ENCODE measurements at places on chromosomes 2 and 18.

GRCh38 chr2:113720167-113720566 lies 36.3 kb downstream of the SLC35F5 start:
- DNase-seq: no peak

- DNase-seq: no peak
These were observed 624.3 kb upstream of the FANCL start for GRCh38 chr2:58865436-58865835.

DNA sequence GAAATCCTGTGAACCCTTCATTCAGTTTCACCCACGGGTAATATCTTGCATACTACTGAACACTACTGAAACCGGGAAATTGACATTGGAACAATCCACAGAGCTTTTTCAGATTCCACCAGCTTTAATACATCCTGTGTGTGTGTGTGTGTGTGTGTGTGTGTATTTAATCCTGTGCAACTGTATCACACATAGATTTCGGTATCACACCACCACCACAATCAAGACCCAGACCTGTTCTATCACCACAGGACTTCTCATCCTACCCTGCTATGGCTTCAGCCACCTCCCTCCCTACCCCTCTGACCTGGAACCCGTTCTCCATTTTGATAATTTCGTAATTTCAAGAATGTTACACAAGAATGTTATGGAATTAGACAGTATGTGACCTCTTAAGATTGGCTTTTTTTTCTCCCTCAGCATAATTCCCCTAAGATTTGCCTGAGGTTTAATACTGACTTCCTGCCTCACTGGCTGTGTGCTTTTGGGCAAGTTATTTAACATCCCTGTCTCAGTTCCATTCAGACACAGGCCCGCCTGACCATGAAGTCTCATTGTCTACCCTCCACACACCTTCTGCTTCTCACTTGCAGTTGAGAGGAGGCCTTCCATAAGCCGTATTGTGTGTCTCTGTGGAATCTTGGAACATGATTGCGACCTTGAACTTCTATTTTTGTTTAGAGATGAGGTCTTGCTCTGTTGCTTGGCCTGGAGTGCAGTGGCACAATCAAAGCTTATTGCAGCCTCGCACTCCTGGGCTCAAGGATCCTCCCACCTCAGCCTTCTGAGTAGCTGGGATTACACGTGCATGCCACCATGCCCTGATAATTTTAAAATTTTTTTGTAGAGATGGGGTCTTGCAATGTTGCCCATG lies 14.4 kb upstream of the TMEM131 start:
- no peak for DNase-seq

DNA sequence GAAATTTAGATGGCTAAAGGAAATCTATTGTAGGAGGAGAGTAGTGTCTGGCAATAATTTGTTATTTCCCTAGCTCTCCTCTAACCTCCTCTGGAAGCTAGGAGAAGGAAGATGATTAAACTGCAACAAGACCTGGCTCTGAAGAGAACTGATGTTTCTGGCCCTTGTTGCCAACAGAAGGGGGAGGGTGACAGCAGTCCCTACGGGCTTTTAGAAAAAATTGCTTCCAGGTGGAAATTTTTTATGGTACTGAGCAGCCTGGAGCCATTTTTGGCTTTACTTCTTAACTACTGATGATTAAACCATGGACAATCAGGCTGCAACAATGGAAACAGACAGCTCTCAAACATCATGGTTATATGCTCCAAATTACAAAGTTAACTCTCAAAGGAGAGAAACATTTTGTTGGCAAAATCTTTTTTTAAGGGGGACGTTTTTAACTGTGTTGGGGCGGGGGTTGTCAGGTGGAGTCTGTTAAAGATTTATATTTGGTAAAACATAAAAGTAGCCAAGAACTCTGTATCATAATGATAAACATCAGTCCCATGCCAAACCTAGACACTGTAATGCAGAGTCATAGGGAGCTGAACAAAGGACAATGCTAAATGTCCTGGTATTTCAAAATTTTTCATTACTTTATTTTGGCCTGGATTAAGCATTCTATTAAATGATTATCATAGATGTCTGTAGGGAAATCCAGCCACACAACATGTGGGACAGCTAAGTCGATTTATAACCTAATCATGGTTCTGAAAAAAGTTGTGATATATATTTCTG lies 70.0 kb downstream of the EXOC6B start:
- no peak for DNase-seq

DNA sequence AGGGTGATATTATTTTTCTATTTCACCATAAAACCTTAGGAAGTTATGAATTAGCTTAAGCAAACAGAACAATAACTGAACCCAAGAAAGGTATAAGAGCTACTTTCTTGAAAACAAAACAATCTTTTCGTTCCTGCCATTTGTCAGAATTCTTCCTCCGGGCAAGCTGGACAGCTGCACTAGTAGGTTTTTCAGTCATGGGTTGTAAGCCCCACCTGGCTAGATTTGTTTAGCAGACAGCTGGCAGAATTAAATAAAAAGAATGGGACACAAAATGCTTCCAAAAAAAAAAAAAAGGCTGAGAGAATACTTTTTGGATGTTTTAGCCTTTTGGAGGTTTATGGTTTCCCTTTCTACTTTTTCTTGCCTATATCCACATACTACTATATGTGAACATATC lies 694.1 kb downstream of the ARHGAP15 start:
- DNase-seq: no peak

DNA sequence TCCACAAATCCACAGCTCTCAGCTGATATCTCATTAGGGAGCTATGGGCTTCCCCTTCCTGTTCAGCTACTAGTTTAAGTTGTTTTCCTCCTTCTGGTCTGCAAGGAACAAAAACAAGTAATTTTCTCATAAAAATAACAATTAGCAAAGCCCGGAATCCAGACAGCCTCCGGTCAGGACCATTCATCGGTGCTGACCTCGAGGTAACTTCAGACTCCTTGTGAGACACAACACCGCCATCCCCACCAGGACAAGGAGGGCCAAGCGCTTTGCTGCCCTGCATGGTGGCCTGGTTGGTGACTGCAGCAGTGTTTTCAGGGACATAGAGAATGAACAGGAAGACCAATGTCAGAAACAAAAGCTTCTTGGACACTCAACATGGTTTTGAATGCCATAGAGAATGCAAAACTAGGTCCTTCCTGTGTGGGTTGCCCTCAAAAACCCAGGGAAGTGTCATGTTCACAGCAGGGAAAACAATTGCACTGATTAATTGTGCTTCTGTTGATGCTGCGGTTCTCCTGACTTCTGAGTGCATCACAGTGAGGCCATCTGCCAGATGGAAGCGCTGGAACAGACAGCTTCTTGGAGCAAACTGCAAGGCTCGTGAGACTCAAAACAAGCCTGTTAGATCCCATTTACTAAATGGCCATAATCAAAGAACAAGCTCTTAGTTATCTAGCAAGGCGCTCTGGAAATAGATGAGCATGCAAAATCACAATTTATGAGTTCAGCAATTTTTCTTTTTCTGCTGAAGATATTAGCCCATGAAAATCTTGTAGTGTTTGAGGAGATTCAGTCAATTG lies 77.1 kb downstream of the HS1BP3 start:
- no peak for DNase-seq

- DNase-seq: peak; percentile 70
These were observed 61.5 kb upstream of the KLF7 start for GRCh38 chr2:207227062-207227748.

DNA sequence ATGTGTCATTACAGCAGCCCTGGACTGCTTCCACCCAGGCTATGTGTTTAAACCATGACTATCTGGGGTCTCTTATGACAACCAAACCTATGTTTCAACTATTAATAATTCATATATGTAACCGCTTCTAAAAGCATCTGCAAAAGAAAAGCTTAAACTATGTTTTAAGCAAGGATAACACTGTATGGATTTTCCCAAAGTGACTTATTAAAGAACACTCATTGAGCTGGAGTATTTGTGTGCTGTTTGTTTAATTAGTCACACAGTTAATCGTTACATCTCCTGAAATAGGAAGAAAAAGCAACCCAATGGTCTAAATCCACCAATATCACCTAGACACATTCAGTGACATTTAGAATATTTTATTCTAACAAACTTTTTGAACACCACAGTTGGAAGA lies 51.3 kb downstream of the TMEM163 start:
- no peak for DNase-seq

- no peak for DNase-seq
These were observed 255.3 kb upstream of the AGAP1 start for GRCh38 chr2:235238537-235238936.

DNA sequence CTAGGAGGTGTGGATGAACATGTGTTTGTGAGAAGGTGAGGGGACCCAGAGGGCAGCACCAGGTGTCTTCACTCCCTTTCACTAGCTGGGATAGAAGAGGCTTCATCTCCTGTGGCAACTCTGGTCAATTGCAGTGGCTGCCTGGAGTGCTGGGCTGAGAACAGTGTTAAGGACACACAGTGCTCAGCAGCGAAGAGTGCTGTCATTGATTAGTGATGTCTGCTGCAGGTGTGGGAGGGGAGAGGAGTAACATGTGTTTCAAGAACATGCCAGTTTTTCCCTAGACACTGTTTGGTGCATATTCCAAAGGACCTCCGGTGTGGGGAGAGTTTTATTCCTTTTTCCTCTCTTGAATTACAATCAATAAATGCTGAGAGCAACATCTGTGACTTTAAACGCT lies 95.9 kb upstream of the CXCR4 start:
- DNase-seq: no peak

DNA sequence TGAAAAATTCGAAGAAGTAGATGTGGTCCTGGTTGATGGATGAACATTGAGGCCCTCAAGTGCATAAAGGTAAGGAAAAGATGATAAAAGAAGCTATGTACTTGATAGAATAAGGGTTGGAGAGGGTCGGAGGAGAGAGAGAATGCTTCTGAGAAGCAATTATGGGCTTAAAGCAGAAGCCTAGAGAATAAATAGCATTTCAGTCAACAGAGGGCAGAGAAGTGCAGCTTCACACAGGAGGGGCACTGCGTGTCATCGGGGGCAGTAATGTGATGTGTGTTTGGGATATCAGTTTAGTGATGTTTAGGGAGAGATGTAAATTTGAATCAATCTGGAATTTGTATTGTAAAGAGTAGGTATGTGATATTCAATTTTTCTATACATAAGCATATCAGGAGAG lies 334.5 kb downstream of the PIK3C3 start:
- no peak for DNase-seq

GRCh38 chr2:143128681-143129580 lies at the start of gene ARHGAP15:
ARHGAP15 (plus strand) TSS chr2:143129419.
- DNase-seq: no peak

- peak; percentile 64 for DNase-seq
These were observed 796 bp downstream of the MYO1B start for GRCh38 chr2:191245869-191246531.

DNA sequence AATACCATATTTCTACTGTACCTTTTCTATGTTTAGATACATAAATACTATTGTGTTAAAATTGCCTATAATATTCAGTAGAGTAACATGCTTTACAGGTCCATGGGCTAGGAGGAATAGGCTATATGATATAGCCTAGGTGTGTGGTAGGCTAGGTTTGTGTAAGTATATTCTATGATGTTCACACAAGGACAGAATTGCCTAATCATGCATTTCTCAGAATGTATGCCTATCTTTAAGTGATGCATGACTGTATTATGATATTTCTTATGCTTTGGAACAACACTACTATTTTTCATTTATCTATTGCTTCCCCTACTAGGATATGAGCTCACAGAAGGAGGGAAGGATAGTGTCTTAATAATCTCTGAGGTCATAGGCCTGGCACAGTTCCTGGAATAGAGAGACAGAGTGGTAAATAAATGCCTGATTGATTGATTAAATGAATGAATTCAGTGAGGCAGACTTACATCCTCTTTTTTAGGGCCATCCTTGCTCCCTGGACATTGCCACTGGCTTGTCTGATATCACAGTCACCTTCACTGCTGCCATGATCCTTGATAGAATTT lies 121.0 kb downstream of the MYO3B start:
- DNase-seq: no peak

DNA sequence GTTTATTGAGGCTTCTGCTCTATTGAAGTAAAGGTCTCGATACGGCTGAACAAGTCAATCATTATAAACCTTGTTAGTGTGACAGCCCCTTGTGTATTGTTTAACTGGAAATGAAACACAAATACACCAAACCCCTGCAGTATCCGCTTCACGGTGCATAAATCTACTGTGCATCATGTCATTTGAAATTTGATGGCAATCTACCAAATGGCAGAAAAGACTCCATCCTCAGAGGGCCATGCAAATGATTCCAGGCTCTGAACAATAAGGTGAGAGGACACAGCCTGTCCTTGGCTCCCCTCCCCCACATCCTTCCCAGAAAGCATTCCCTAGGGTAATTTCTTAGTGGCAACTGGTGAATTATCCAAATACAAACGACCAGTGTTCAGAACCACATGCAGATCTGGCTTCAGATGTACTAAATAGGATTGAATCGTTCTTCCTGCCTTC lies 80.6 kb downstream of the ADCYAP1 start:
- no peak for DNase-seq

DNA sequence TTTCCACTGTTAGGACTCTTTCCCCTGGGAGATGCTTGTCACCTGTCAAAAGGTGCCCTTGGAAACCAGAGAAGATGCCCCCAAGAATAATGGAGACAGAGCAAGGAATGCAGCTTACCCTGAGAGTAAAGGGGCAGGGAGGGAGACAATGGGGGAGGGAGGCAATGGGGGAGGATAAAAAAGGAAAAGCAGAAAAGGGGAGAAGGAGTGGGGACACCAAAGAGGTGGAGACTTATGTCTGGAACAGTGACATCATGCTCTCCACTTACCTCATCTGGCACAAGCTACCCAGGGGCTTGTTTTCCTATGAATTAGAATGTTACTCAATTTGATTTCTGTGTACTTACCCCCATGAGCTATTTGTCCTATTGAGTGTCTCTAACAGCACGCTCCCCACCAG lies 67.9 kb downstream of the MRO start:
- DNase-seq: no peak

DNA sequence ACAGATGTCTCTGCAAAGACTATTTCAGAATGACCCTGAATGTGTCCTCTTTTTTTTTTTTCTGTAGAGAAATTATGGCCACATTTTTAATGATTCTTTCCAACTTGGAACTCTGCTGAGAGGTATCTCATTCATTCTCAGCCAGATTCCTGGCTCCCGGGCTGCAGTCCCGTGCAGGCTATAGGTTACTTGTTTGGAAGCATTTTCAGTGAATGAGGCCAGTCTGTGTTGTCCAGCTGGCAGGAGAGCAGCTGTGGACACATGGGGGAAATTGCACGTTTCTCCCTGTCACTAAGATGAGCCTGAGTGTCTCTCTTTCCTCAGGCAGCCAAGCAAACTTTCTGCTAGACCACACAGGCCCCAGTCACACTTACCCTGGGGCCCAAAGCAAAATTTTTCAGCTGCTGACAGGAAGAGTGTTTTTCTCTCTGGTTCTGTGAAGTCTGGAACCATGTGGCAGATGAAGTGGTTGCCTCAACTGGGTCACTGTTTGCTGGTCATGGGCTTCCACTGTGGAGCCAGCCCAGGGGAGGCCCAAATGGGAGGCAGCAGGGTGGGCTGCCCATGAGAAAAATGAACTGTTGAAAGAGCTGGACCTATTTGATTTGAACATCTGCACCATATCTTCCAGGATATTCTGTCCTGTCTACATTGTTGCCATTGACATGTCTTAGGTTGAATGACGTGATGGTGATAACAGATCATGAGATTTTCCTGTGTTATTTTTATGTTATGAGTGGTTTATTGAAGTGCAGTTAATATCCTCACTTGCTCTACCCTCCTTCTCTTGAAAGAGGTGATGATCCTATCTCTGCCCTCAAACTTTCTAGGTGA lies 431.2 kb downstream of the LPIN1 start:
- DNase-seq: peak; percentile 53

Data from renal cortex interstitium (tissue), 15 donors.